AG04450 (cell line): ENCODE measurements at places on chromosomes 5 and 9. TPM values are rescaled to one million over a fixed set of nuclear protein-coding genes. Genes with fewer than 3 reads are reported as not detected.

Gene MAN1B1
- 40.8 and 50.2 TPM in 2 replicates for polyA plus RNA-seq

DNA sequence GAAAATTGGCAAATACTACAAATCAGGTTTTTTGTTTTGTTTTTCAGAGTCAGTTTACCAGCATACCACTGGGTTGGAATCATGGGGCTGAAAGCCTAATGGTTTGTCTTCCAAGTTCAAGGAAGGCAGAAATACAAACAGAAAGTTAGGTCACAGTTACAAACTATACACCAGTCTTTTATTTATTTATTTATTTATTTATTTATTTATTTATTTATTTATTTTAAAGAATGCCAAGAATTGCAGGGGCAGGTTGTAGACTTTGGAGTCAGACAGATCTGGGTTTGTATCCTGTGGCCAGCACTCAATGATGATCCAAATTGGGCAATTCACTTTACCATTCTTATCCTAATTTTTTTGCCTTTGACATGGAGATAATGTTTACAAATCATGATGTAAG is 353.9 kb downstream of the ASTN2 start:
- no peak for DNase-seq

DNA sequence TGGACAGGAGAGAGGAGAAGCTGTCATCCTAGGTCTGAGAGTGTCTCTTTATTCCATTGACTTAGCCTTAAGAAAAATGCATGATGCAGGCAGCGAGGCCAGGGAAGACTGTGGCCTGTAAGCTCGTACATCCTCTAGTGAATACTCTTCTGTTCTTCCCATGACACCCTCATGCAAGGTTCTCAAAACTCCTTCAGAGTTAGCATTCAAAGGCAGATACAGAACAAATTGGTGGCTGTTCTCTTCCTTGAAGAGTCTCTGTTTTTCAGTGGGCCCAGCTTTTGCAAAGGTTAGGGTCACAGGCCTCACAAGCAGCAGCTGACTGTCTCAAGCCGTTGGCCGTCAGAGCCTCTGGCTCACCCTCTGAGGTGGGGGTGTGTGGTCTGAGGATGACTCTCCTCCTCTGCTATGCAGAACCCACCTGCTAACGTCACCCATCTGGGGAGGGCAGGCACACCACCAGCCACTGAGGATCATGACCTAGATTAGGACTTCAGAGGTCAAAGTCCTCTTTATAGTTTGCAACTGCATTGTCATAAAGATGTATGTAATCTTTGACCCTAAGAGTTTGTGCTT is 15.1 kb downstream of the ADCY2 start:
- no peak for DNase-seq

DNA sequence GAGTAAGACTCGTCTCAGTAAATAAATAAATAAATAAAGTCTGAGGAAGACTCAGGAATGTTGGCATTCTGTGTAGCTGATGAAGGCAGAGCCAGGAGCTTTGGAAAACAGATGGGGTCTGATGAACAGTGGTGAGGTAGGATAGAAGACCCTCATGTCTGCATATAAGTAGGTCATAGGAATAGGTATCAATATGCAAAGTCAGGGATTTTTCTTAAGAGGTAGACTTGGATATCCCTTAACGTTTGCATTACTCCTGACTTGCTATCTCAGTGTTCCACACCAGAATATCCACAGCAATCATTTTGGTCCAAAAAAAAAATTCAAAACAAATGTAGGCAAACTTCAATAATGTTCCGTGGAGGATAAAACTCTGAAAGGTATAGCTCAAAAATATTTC is 31.3 kb upstream of the ZFYVE16 start:
- DNase-seq: no peak

Gene NTRK2
- not detected in 2 replicates for polyA plus RNA-seq

DNA sequence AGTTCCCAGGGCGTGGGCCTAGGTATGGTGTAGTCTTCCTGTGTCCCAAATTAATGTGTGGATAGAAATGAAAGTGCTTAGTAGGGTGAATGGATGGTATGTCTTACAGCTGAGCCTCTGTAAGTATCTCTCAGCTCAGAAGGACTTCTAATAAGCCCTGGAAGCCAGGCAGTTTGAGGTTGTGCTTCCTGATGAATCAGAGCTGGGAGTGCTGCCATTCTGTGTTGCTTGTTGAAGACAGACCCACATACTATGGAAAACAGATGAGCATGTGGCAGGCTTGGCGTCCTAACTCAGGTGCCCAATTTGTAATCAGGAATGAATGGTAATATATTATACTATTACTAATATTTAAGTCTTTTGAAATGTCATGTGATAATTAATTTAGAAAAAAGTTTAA is 69.8 kb downstream of the CMYA5 start:
- no peak for DNase-seq

GRCh38 chr5:173291722-173292658 is 36.2 kb downstream of the STC2 start:
- no peak for DNase-seq

DNA sequence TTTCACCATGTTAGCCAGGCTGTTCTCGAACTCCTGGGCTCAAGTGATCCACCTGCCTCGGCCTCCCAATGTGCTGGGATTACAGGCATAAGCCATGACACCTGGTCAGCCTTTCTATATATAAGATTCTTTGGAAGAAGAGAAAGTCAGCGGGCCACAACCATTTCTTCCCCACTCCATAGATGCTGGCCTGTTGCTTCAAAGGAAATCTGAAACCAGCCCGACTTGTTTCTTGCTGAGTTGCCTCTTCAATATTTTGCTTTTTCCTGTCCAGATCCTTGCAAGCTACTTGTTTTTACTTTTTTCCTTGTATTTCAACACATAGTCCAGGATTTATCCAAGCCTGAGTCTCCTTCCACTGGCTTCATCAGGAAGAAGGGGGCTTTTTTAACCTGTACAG is 219.5 kb downstream of the CDK5RAP2 start:
- no peak for DNase-seq

DNA sequence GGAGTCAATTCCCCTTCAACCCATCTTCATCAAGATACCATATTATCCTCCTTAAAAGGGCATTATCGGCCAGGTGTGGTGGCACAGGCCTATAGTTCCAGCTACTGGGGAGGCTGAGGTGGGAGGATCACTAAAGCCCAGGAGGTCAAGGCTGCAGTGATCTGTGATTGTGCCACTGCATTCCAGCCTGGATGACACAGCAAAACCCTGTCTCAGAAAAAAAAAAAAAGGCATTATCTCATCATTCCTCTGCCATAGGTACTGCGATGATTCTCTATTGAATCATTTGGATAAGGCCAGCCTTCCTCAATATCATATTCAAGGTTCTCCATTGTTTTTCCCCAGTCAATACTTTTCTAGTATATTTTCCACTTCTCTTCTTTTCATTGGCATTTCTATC is 39.2 kb upstream of the RAB3C start:
- no peak for DNase-seq

DNA sequence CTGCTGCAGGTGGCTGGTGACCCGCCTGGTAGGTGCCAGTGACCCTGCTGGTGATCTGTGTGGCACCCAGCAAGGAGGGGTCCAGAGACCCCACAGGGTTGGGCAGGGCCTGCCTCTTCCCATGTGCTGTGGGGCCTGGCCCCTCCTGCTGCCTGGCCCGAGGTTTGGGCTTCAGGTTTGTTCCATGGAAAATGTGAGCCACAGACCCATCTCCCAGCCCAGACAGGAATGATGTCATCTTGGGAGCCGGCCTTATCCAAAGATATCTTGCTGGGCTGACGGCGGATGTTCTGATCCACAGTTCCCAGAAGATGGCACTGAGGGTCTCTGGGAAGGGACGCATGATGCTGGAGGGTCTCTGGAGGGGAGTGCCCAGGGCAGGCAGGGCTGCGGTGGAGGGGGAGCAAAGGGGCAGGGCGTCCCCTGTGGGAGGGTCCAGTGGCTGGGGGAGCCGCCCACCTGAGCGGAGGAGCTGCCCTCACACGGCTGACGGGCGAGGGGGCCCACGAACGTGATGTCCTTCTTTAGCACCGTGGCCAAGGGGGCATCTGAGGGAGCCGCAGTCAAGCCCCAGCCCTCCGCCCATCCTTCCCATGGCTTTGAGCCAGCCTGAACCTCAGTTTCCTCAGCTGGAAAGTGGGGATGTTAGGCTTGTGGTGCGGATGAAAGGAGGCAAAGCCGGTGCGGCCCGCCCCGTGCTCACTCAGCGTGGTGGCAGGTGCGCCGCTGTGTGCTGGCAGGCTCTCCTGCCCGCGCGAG is 68.1 kb downstream of the COL5A1 start:
- DNase-seq: no peak

Gene SLCO6A1
- polyA plus RNA-seq: not detected in 2 replicates

Gene SAPCD2
- polyA plus RNA-seq: 1.5 and 1.8 TPM in 2 replicates

Gene DMAC1
- polyA plus RNA-seq: 31.3 and 34.7 TPM in 2 replicates

Gene DPYSL3
- 136 and 139 TPM in 2 replicates for polyA plus RNA-seq

Gene PIP5K1B
- polyA plus RNA-seq: not detected in 2 replicates

- DNase-seq: no peak
Observed at GRCh38 chr5:37716405-37716804, 123.4 kb downstream of the GDNF start.

GRCh38 chr9:23622396-23622795 is 203.6 kb downstream of the ELAVL2 start:
- no peak for DNase-seq

- DNase-seq: no peak
Observed at GRCh38 chr9:2567922-2568321, 53.7 kb upstream of the VLDLR start.

Gene NUDCD2
- 3.8 and 5.6 TPM in 2 replicates for polyA plus RNA-seq

Gene ENTPD2
- not detected in 2 replicates for polyA plus RNA-seq

Gene IL3
- polyA plus RNA-seq: not detected in 2 replicates

DNA sequence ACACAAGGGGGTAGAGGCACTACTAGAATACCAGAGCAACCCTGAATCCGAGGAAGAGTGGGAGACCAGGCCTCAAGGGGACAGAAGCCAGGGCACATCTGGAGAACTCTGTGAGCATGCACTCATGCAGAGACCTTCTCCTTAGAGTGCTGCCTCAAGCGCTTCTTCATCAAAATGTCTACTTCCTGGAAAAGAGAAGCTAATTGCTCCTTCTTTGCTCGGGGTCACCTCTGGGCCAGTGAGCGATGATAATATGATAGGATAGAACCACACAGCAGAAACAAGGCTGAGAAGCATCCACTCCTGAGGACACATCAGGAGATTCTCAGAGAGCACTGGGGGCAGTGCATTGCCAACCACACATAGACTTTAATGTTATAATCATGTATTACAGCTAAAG is 23.7 kb upstream of the LMNB1 start:
- no peak for DNase-seq

GRCh38 chr5:34833976-34834793 is 4.8 kb upstream of the TTC23L start:
- no peak for DNase-seq

DNA sequence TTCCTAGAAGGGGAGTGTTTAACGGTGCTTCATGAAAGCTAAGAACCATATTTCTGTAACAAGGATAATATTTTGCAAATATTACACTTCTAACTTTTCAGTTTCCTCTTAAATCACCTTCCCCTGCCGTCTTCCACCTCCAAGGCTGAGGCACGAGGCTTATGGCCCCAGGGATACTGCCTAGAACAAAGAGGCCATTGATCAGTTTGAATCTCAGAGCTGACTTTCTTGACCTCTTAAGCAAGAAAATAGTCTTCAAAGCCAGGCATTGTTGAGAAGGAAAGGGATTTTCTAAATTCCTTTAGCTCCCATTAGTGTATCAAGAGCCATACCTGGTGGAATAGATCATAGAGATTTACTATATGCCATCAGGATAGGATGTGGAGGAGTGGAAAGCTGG is 566.2 kb downstream of the BNC2 start:
- DNase-seq: no peak
